ENCODE measurements at places on chromosomes 4 and X.

- no peak for DNase-seq
These were observed 1566.5 kb upstream of the PCDH7 start for GRCh38 chr4:29153642-29154041.

GRCh38 chrX:38305971-38306370, 21.3 kb downstream of the RPGR start:
- DNase-seq = no peak

DNA sequence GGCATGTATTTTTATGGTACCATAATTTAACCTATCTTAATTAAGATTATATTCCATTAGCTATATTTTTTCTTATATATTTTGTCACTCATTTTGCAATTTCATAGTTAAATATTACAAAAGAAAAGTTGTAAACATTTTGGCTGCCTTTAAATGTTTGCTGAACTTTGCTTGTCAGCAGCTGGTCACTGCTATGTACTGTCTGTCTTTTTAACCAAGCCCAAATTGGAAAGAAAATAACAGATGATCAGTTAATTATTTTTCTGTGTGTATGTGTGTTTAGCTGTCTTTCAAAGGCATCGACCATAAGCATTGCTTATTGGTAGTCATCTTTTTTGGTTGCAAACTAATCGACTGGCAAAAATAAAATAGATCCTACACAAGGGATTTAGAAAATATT, 54.4 kb upstream of the SMAD1 start:
- DNase-seq = no peak

GRCh38 chrX:23919706-23920320, 12.0 kb downstream of the CXorf58 start:
- DNase-seq = no peak

DNA sequence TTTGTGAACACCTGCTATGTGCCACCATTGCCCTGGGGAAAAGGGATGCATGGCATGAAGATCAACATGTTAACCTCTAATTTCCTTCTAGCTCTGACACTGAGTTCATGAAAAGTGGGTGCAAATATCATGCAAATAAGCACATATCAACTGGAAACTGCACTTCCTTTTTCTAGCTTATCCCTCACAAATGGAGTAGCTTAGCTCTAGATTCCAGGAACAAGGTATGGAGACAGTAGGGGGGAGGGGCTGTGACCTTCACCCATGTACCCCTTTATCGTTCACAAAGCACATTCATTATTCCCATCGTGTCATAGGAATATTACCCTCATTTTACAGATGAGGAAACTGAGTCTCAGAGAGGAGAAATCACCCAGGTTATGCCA, 37.4 kb downstream of the STARD8 start:
- no peak for DNase-seq

DNA sequence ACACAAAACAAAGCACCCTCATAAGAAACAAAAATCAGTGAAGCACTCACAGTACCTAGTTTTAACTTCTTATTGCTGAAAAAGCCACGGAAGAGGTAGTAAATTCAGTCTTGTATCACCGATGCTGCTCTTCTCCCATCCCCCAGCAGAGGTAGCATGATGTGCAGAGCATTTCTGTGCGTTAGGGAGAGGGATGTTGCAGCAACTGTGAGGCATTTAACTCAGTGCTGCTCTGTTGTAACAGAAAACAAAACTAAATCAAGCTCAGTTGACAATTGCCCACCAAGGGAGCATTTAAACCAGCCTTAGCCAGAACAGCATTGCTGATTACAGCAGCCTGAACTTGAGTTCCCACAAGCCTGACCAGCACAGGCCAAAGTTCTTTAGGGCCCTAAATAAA, 1279.7 kb upstream of the ADGRL3 start:
- DNase-seq = no peak

DNA sequence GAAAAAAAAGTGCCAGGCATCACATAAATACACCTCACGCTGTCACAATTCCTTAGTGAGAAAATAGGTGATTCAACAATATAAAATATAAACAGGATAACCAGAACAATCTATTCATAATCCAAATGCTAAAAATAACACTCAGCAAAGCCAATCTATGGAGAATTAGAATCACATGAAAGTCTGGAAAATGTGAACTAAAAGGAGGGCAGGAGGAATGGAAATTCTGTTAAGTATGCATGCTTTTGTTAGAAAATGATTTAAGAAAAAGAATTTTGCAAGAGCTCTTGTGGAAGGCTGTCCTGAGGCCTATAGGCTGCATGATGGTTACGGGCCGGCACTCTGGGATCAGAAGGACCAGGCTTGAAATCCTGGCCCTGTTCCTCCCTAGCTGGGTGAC, 70.6 kb upstream of the PROM1 start:
- no peak for DNase-seq
